Stimulated activated CD8-positive, alpha-beta memory T cell treated with anti-CD3 and anti-CD28 coated beads, Interleukin-7, amount 100 ng/mL, for 1 hour (primary cell): ENCODE measurements at places on chromosomes 4 and X.

DNA sequence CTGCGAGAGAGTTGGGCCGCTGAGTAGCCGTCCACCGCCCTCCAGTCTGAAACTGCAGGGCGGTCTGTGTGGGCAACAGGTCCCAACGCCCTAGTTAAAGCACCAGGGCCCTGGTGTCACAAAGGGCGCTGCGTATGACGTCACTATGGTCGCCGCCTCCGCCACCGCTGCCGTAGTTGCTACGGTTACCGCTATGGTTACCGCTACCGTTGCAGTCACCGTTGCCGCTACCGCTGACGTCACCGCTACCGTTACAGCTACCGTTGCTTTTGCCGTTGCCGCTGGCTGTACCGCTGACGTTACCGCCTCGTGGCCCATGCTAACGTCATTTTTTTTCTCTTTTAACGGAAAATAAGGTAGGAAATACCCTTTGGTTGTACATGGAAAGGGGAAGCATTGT lies at the start of gene PPP1R2C:
TSS of gene PPP1R2C (minus strand) at position 68 of the 400 bp plus-strand sequence. CDS start 84 bp downstream, outside the sequence.
- no peak for DNase-seq

- DNase-seq, result no peak
Observed at GRCh38 chr4:39660045-39660444, 21.4 kb upstream of the SMIM14 start.

DNA sequence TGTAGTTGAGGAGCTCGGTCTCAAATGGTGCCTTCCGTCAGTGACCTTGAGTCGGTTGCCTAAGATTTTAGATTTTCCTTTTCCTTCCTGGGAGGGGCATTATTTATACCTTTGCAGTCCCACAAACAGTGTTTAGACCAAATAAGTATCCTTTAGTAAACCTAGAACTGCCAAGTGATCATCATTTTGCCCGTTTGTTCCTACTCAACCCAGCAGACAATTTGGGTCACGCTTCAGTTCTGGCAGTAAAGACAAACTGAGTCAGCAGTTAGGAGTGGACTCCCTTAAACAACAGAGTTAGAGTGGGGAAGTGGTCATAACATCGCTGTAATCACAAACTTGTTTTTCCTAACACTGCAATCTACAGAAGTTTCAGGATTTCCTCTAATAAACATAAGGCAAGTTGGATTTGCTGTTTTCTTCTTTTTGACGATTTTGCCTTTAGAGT lies 777 bp upstream of the WDFY3 start:
- DNase-seq, result no peak

DNA sequence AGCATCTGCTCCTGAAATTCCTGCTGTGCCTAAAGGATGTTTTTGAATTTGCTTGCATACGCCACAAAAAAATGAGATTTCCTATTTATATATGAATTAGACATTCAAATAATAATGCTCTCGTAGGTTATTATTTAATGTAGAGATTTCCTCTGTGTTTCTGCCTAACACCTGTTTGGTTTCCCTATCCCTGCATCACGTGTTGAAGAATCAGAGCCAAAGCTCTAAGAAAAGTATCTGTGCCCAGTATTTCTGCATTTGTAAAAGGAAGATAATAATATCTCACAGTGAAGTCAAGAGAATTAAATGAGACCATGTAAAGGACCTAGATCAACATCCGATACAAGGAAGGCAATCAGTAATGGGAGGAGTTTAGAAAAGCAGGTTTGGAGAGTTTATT lies 179.5 kb downstream of the HNRNPD start:
- DNase-seq, result no peak

- DNase-seq, result no peak
Observed at GRCh38 chrX:56798866-56799758, 70.1 kb downstream of the NBDY start.

DNA sequence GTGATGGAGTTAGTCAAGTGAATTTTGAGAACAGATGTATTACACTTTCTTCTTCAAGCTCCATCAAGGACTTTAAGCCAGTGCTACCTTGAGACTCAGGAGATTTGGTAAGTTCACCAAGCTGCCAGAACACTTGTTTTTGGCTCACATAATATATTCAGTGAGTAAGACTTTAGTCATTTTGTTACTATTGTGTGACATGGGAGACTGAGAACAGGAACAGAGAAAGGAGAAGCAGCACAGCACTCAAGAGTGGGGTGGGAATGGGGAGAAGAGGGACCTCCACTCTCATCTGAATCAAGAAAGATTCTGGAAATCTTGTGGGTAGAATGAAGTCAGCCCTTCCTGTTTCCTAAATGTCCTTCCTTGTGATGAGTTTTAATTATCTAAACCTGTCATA lies 87.3 kb upstream of the TET2 start:
- DNase-seq, result no peak

GRCh38 chrX:118225711-118226428 lies 109.3 kb upstream of the KLHL13 start:
- no peak for DNase-seq

DNA sequence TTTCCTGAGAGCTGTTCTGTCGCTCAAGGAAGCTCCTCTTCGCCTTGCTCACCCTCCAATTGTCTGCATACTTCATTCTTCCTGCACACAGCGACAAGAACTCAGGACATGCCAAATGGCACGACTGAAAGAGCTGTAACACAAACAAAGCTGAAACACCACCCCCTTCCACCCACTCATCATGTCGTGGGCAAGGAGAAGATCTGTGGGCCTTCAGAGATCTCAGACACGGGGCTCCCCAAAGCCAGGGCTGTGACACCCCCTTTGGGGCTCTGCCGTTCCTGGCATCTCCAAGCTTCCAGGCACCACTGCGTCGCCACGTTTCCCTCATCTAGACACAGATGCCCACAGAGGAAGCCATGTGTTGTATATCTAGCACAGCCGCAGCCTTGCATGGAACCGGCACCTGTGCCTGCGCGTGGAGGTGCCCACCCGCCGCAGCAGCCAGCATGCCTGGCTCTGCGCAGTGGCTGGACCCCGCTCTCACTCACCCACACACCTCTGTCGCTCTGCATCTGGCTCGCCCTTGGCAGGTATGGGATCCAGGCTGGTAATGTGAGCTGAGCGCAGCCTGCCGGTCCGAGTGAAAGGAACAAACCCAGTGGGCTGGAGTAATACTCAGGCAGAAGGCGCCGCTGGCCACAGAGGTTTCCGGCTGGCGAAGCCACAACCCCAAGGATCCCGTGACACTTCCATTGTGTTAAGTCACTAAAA lies 676.4 kb upstream of the INTU start:
- DNase-seq, result no peak

GRCh38 chrX:133610056-133610455 lies 194.8 kb upstream of the GPC4 start:
- DNase-seq, result no peak

DNA sequence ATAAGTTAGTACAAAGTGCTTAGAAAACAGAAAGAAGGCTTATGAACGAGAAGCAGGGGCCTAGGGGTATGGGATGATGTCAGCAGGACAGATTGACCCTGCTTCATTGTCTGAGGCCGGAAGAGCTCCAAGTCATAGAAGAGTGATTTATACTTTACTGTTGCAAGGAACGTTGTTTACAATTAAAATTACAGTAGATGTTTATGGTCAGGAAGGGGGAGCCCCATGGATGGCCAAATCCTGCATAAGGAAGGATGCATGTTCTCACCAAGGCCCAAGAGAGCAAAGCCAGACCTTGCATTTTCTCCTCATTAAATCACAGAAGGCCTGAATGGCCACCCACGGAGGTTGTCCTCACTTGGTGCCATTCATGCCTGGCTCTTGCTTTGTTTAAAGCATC lies 115.3 kb downstream of the LDB2 start:
- DNase-seq, result no peak

GRCh38 chrX:81120936-81121371 lies 80.8 kb downstream of the HMGN5 start:
- no peak for DNase-seq

DNA sequence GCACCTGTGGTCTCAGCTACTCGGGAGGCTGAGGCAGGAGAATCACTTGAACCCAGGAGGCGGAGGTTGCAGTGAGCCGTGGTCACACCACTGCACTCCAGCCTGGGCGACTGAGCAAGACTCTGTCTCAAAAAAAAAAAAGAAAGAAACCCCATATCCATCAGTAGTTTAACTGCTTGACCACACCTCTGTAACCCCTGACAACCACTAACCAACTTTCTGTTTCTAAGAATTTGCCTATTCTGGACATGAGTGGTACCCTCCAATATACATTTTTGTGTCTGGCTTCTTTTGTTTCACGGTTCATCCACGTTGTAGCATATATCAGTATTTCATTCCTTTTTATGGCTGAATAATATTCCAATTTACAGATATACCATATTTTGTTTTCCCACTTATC lies 9.1 kb downstream of the PPAT start:
- DNase-seq, result no peak
